ENCODE measurements at places on chromosomes 1 and 21.

- peaks cover 2% of the 10 kb centered on the region for H3K36me3 ChIP-seq
- H3K4me1 ChIP-seq, result peaks cover 15% of the 10 kb centered on the region
- H3K4me3 ChIP-seq, result no peak overlapping the region
- no peak overlapping the region for H3K27ac ChIP-seq
Observed at GRCh38 chr1:171803461-171804022, 22.1 kb downstream of the METTL13 start.

DNA sequence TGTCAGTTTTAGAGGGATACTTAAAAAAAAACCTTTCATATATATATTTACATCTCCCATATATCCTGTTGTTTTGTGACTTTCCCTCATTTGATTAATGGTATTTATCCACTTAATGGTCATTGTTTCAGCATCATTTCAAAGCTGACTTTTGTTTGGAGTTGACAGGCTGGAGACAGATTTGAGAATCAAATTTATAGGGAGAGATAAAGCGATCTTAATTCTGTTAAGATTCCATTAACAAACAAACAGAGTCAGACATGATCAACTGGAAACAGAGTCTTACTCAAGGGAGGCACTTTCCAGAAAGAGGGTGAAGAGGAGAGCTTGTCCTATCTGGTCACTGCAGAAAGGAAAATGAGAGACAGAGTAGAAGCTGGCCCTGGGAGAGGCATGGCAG, 283.4 kb downstream of the TTLL7 start:
- H3K4me1 ChIP-seq, result no peaks in the 10 kb centered on the region
- no peak for DNase-seq
- no peak overlapping the region for H3K4me3 ChIP-seq
- no peaks in the 10 kb centered on the region for H3K27me3 ChIP-seq

GRCh38 chr1:210298936-210299335, 29.8 kb upstream of the HHAT start:
- H3K27me3 ChIP-seq, result peaks cover 54% of the 10 kb centered on the region
- H3K36me3 ChIP-seq, result no peaks in the 10 kb centered on the region
- H3K4me1 ChIP-seq, result no peaks in the 10 kb centered on the region
- H3K27ac ChIP-seq, result no peak overlapping the region
- no peak for DNase-seq

- no peaks in the 10 kb centered on the region for H3K4me1 ChIP-seq
- no peak for DNase-seq
- H3K4me3 ChIP-seq, result no peak overlapping the region
- H3K27me3 ChIP-seq, result peaks cover 75% of the 10 kb centered on the region
- no peak overlapping the region for H3K27ac ChIP-seq
Observed at GRCh38 chr1:29471487-29472313, 235.4 kb downstream of the PTPRU start.

DNA sequence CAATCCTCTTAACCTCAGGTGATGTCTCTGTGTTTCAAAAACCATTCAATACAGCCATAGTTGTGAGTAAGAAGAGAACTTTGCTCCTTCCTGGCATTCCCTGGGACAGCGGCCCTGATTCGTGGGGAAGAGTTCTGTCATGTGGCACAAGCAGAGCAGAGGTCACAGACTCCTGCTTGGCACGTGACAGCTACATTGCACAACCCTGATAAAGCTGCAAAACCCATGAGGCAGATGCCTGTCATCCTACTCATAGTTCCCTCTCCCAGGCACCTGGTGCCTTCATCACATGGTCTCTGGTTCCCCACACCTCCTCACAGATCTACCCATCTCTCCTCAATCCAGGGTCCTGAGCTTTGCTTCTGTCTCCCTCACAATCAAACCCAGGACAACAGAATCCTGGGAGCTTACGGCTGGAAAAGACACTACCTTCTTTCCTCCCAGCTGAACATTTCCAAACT, 70.8 kb downstream of the PLPP3 start:
- no peaks in the 10 kb centered on the region for H3K36me3 ChIP-seq
- H3K27me3 ChIP-seq, result peaks cover 22% of the 10 kb centered on the region
- H3K27ac ChIP-seq, result no peak overlapping the region
- no peak for DNase-seq

DNA sequence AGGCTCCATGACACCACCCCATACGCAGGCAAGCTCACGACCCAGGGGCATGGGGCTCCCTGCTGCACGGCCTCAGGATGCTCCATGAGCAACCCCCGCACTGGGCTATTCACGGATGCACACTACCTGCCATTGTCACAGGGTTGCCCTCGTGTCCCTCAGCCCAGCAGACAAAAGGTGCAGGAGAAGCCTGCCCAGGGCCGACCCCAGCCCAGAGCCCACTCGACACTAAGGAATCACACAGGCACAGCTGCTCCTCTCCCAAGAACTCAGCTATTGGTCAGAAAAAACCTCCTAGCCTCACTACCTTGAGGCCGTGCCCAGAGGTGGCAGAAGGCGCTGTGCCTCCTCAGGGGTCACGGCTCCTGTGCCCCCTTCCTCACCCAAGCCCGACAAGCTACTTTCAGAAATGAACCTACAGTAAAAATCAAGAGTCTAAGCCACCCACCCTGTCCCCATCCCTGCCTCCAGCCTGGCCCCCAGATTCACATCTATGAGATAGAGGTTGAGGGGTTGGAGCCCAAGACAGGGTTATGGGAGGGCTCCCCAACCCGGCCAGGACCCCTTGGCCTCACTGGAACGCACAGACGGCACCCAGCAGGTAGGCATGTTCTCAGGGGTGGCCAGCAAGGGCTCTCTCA, 6.4 kb upstream of the SPATC1L start:
- no peak overlapping the region for H3K27ac ChIP-seq
- peaks cover 3% of the 10 kb centered on the region for H3K36me3 ChIP-seq
- H3K4me1 ChIP-seq, result peaks cover 2% of the 10 kb centered on the region
- no peaks in the 10 kb centered on the region for H3K27me3 ChIP-seq
- no peak for DNase-seq
- no peak overlapping the region for H3K4me3 ChIP-seq

Data from T-helper 17 cell (primary cell).